ENCODE measurements at places on chromosomes 3 and 15.

- DNase-seq: no peak
Measured at GRCh38 chr3:120326784-120327183, 22.4 kb downstream of the LRRC58 start.

DNA sequence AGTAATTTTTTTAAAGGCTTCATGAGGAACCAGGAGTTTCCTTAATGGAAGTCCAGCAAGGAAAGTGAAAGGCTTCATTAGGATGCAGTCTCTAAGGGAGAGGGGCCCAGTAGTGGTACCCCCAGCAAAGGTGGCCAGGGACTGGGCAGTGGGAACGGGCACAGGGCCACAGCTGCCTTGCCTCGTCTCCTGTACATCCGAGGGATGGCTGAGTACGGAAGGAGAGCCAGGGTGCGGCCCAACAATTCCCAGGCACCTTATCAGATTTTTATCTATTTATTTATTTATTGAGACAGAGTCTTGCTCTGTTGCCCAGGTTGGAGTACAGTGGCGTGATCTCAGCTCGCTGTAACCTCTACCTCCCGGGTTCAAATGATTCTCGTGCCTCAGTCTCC is 14.5 kb downstream of the SEMA3G start:
- DNase-seq: no peak

GRCh38 chr3:126939338-126939718 is 43.6 kb upstream of the PLXNA1 start:
- DNase-seq: no peak

DNA sequence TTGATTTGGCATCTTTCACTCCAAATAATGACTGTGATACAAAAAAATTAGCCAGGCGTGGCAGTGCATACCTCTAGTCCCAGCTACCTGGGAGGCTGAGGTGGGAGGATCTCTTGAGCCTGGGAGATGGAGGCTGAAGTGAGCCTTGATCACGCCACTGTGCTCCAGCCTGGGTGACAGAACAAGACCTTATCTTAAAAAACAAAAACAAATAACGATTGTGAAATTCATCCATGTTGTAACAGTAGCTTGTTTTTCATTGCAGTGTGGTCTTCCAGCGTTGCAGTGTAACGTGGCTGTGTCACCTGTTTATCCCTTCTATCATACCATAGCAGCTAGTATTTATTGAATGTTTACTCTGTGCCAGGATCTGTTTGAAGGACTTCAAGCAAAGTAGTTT is 120.9 kb downstream of the ITPR1 start:
- DNase-seq: no peak

- DNase-seq: no peak
Measured at GRCh38 chr3:127768346-127769008, 53.8 kb downstream of the MGLL start.

DNA sequence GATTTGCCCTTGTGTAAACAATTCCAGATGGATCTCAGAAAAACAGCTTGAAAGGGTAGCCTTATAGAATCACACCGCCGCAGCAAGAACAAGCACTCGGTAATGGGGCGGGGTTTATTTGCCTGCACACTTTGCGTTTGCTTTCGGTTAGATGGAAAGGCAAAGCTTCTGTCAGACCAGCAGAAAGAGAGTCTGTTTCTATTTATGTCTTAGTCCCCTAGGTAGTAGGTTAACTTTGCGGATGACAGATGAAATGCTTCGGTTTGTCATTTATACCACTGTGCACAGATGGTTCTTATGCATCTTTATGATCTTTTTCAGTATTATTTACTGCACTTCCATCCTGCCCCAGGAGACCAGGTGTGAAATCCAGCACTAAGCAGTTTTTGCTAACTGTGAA is 62.2 kb downstream of the PYDC2 start:
- no peak for DNase-seq

DNA sequence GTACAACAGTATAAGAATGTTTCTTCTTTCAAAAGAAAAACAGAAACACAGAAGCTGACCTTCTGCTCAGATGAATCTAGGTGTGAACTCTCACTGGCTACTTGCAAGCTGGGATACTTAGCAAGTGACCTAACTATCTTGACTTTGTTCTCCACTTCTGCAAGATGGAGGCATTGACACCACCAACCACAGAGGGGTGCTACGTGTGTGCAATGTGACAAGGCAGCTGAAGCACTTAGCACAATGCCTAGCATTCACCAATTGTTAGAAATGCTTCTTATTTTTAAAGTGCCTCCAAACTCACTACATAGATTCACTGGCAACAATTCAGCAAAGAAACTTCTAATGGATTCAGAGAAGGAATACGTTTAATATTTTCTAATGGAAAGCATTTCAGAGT is 331.4 kb upstream of the WNT5A start:
- DNase-seq: no peak

DNA sequence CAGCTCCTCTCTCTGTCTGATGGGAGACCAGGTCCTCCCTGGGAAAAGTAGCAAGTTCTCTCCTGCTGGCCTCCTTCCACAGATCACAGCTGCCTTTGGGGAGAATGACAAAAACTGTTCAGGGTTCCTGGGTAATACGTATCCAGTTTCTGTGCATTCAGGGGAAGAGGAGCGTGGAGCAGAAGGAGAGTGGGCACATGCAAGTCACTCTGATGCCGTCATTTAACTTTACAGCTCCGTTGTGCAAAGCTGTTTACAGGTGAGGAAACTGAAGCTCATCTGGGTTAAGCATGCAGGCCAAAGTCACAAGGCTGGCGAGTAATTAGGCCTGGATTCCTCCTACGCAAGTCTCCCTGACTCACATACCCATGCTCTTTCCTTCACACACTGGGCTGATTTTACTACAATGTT is 7.5 kb upstream of the TM4SF1 start:
- DNase-seq: no peak

DNA sequence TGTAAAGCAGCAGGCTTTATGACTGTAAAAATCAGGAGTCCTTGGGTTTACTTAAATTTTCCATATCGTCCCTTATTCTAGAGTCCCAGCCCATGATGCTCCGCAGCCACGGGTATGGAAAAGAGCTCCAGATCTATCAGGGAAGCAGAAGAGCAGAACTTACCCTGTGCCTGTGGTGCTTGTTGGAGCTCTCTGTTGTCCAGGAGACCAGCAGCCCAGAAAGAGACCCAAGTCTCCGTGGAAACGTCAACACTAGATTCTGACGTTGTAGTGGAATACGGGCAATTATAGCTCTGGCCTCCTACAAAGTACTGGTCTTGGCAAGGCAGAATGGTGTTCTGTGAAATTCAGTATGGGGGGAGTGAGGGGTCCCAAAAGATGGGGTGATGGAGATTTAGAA is 2.0 kb downstream of the GMNC start:
- DNase-seq: no peak

- DNase-seq: no peak
Measured at GRCh38 chr15:70147778-70148177, 50.1 kb upstream of the TLE3 start.

GRCh38 chr3:188505911-188506310 is 352.0 kb downstream of the LPP start:
- no peak for DNase-seq

DNA sequence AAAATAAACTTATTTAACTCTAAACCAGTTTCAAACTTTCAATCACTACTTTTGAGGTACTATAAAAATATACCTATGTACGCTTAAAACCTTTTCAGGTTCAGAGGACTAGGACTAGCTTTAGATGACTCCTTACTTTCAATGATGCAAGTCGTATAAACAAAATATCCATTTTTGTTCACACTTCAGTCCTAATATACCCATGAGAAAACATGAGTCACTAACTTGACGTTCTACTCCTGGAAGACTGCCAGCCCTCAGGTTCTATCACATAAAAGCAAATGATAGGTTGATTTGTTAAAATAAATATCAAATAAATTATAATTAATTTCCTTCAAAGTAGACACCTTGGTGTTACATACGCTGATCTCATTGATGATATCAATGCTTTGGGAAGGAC is 10.6 kb upstream of the P3H2 start:
- no peak for DNase-seq

GRCh38 chr3:68088636-68089035 is 434.2 kb upstream of the SUCLG2 start:
- DNase-seq: no peak

DNA sequence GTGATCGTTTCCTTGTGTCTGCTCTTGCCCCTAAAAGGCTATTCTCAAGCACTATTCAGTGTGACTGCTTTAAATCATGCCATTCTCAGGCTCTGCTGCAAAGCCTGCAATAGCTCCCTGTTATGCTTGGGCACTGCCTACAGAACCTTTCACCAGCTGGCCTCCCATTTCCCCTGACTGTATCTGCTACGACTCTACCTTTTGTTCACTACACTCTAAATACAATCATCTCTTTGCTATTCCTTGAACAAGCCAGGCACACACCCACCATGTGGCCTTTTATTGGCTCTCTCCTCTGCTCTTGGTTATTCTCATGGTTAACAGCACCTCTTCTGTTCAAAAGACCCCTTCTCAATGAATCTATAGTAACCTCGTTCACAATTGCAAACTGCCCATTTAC is 29.6 kb upstream of the FNDC3B start:
- no peak for DNase-seq

- no peak for DNase-seq
Measured at GRCh38 chr3:57093489-57093888, 33.0 kb downstream of the SPATA12 start.

- no peak for DNase-seq
Measured at GRCh38 chr3:55724821-55725220, 237.7 kb upstream of the WNT5A start.

- no peak for DNase-seq
Measured at GRCh38 chr3:127743351-127744252, 70.8 kb downstream of the ABTB1 start.

- no peak for DNase-seq
Measured at GRCh38 chr15:90790057-90790456, 72.9 kb downstream of the BLM start.

GRCh38 chr3:150409512-150410310 is 1.6 kb downstream of the TSC22D2 start:
- DNase-seq: peak; percentile 72

- no peak for DNase-seq
Measured at GRCh38 chr3:24963762-24964625, 464.1 kb upstream of the RARB start.

All from CD4-positive, alpha-beta T cell treated with Interleukin-1 beta for 1 hour (primary cell).